ENCODE measurements at places on chromosomes 2 and 18. TPM values are rescaled to one million over a fixed set of nuclear protein-coding genes. Genes with fewer than 3 reads are reported as not detected.

Gene AP1S3
- 1.8 TPM for total RNA-seq

Gene CFC1
- not detected for total RNA-seq

Gene FMNL2
- 12.2 TPM for total RNA-seq

Gene LYPD6B
- 14.6 TPM for total RNA-seq

Gene SCYGR4
- total RNA-seq = not detected

Gene PLB1
- 1.5 TPM for total RNA-seq

Gene CD226
- total RNA-seq = 0.38 TPM

- no peak for DNase-seq
Observed at GRCh38 chr18:5058768-5059695, 138.0 kb downstream of the AKAIN1 start.

DNA sequence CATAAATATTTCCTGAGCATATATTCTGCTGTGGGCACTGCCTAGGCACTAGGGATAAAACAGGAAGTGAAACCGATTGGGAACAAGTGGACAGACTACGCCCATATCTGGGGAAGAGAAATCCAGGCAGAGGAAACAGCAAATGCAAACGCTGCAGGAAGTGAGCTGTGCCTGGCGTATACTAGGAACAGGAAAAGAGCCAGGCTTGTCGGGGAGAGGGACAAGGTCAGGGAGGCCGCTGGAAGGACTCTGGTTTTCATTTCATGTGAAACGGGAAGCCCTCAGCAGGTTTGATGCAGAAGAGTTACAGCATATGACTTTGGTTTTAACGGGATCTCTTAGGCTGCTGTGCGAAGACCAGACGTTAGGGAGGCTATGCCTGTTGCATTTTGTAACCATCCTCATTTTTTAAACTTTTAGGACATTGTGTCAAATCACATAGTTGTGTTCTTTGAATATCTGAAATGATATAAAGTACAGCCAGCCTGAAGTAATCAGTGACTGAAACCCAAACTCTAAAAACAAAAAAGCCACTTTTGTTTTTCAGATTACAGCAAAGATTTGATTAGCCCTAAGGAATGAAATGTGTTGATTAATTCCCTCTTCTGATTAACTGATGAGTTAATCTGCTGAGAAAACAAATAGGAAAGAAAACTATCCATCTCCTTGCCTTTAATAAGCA lies 110.2 kb upstream of the PIEZO2 start:
- DNase-seq = no peak

- peak; percentile 35 for DNase-seq
Observed at GRCh38 chr2:69375494-69376353, 11.3 kb downstream of the GFPT1 start.

- no peak for DNase-seq
Observed at GRCh38 chr18:77123320-77124231, 9.0 kb downstream of the MBP start.

DNA sequence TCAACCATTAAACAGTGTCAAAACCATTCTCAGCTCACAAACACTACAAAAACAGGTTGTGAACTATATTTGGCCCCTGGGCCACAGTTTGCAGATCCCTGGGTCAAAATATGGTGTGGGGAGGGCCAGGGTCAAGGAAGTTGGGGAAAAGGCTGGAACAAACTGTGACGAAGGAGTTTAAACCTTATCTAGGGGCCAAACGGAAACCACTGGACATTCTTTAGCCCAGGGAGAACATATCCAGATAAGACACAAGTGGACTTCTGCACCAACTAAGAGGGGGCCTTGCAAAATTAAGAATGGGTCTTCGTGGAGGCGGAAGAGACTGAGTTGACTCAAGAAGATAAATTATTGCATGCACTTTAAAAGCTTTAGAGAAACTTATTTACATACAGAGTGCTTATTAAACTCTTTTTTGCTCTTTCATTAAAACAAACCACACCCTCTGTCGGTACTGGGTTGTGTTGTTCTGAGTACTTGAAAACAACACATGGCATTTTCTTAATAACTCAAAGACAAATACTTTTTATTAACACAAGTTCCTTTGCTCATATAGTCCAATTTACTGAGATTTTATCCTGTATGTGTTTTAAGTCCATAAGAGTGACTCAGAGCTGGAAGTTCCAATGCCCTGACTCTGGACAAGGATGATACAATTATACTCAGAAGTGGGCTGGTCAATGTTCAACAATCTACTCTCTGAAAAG lies 5.3 kb upstream of the ASAP2 start:
- DNase-seq = peak; percentile 57

DNA sequence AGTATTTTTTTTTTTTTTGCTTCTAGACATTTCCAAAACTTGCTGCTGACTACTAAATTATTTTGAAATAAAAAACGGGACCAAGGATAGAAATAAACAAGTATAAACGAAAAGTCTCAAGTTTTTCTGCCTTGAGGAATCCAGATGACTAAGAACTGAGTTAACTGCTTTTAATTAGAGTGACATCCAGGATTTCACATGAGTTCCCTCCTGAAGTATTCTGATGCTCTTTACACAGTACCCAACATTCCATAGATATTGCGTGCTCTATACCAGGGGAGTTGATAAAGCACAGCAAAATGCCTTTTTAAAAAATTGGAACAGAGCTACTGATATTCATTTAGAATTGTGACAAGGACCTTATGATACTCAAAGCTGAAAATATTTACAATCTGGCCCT lies 618.0 kb downstream of the CCDC85A start:
- DNase-seq = no peak

DNA sequence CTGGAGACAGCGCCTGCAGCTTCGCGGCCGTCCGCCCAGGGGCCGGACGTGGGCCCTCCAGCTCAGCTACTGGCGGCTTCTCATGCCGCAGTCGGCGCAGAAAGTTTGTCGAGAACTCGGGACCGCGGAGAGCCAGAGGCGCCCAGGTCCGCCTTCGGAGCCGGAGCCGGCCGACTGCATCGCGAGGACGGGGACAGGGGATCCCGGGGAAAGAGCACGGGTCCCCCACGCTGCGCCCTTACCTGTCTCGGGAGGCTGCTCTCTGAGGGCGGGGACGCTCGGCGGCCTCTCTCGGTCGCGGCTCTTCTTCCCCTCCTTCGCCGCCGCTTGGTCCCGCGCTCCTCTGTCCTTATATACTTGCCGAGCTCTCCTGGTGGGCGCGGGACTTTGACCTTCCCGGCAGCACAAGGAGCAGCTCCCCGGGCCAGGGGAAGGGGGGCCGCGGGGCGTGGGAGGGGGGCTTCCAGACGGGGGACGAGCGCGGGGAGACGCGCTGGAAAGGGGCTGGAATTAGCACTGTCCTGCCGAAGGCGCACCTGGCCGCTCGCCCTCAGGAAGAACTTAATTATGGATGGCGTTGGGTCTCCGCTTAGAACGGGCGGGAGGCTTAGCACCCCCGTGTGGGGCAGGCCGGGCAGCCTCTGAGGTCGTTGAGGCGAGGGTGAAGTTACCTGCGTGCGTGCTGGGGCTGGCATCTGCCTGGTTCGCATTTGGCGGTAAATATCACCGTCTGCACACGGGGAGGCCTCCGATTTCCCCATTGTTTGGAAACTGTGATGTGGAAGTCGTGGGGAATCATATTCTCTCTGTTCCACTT lies at the start of gene POMC:
Gene POMC (minus strand): TSS at position 325 of the 817 bp plus-strand sequence. CDS start 3,808 bp downstream, outside the sequence.
- DNase-seq = no peak

- DNase-seq = no peak
Observed at GRCh38 chr2:31335921-31336585, 78.5 kb downstream of the XDH start.

DNA sequence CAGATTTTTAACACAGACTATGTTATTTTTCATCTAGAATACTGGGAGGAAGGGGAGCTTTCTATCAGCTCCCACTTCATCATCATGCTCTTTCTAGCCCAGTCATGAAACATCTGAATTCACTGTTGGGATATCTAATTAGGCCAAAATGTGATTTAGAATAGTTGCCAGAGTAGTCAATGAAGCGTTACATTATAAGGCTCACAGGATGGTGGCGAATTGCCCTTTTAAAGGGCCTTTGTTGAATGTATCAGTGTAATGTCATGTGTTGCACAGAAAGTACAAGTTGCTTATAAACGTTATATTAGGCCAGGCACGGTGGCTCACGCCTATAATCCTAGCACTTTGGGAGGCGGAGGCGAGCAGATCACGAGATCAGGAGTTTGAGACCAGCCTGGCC lies 45.6 kb downstream of the PDE1A start:
- DNase-seq = no peak

- DNase-seq = peak; percentile 68
Observed at GRCh38 chr2:137228566-137228965, 463.2 kb downstream of the THSD7B start.

DNA sequence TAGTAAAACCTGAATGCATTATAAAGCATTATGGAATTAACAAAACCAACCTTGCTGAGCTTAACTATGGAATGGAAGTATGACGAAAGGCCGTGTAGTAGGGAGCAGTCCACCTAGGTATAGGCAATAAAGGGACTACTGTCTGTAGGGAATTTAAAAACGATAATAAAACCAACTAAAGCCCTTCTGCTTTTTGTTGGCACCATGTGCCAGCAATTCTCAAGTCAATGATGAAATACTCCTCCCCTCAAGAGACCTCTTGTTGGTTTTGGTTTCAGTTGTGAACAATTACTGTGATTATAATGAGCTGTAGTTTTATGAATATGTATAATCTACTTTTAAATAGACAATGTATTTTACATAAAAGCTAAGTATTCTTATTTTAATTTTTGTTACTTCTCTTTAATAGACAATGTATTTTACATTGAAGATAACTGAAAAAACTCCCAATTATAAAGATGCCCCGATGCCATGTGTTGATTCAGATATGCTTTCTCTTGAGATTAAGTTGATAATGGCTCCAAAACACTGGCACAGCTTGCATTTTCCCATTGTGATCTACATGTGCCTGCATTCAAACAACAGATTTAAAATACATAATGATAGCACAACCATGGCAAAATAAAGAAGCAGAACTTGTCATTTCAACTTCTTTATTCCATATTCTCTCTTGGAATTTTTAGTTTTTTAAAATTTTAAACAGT lies 55.5 kb upstream of the ZDBF2 start:
- no peak for DNase-seq

GRCh38 chr2:130963849-130964793 lies 127.4 kb downstream of the ARHGEF4 start:
- DNase-seq = no peak

GRCh38 chr2:240810199-240810598 lies 9.8 kb downstream of the KIF1A start:
- DNase-seq = no peak

- no peak for DNase-seq
Observed at GRCh38 chr2:23687713-23688112, 239.2 kb downstream of the ATAD2B start.

DNA sequence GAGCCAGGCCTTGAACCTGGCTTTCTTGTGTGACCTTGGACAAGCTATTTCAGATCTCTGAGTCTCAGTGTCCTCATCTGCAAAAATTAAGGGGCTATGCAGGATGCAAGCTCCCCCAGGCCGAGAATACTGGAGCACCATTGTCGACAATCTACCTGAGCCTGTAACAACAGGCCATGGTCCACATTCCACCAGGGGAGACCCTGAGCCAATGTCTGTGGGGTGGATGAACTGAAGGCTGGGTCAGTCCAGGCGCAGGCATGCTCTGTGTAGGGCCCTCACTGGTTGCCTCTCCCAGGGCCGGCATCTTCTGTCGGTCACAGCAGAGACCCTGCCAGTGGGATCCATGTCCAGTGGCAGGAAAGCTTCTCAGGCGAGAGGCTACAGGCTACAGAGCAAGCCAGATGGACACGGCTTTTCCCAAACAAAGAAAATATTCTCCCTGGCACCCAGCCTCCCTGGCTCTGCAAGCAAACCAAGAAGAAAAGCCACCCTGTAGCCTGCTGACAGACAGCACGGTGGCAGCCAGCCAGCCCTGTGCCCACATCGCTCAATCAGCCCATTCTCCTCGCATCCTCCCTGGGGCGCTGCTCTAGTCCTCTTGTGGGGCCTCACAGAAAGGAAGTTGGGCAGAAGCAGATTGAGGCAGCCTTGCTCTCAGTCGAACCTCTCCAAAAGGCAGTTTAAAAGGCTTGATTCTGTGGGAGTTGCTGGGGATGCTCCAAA lies 48.7 kb upstream of the FZD7 start:
- no peak for DNase-seq

GRCh38 chr2:85741211-85741832 lies 12.5 kb upstream of the ATOH8 start:
- no peak for DNase-seq

GRCh38 chr2:47503481-47504070 lies 100.6 kb downstream of the MSH2 start:
- DNase-seq = no peak

DNA sequence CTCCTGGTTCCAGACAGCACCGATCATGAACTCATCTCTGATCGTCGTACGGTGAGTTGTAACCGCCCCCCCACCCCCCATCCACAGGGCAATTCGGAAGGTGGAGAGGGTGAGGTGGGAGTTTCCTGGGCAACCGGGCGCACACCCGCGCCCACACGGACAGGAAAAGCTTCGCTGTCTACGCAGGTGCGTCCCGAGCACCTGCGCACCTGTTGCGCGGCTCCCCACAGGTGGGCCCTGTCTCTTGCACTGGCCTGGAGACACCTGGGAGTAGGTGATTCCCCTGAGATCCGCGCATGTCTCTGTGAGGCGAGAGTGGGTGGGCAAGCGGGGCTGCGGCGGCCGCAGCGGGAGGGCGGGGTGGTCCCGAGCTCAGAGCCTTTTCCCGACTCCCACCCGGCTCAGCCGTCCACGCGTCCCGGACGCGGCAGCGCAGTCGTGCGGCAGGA lies 459 bp upstream of the ATP6V1C2 start:
- no peak for DNase-seq
